ENCODE measurements at places on chromosomes 16 and 17. TPM values are rescaled to one million over a fixed set of nuclear protein-coding genes. Genes with fewer than 3 reads are reported as not detected.

- DNase-seq: peak; percentile 71
These were observed 11.1 kb downstream of the PIMREG start for GRCh38 chr17:6455321-6455705.

DNA sequence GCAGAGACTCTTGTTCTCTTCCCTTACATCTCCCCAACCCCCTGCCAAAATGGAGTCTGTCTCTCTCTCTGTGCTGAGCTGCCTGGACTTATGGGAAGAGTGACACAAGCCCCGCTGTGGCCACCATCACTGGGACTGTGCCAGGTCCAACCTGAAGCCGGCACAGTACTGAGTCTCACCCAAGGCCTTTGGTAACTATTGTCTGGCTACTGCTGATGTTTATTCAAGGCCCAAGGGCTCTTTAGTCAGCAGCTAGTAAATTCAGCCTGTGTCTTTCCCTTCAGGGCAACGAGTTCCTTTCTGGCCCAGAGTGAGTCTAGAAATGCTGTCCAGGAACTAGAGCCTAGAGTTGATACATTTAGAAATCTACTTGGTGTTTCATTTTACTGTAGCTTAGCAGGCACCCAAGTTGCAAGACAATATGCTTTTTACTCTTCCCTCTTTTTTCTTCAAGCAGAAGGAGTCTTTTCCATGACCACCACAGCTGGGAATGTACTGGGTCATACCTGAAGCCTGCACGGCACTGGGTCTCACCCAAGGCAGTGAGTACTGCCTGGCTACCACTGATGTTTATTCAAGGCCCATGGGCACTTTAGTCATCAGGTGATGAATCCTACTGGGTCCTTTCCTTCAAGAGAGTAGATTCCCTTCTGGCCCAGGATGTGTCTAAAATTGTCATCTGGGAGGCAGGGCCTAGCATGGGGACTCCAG lies 17.7 kb downstream of the EFCAB5 start:
- DNase-seq: no peak

- no peak for DNase-seq
These were observed 337.8 kb upstream of the ZFHX3 start for GRCh38 chr16:73385696-73386095.

DNA sequence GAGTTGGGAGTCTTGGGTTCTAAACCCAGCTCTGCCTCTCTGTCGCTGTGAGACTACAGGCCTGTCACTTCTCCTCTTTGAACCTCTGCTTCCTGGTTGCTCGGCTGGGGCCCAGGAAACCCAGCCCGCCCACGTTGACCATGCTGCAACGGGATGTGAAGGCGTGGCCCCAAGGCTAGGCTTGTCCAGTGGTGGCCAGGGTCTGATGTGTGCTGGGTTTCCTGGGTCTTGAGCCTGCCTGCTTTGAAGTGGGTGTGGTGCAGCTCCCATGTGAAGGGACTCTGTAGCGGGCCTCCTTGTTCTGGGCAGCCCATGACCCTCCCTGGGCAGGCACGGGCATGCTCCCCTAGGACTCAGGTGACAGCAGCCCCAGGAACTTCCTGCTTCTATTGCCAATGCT lies 82.3 kb downstream of the SDR42E1 start:
- no peak for DNase-seq

DNA sequence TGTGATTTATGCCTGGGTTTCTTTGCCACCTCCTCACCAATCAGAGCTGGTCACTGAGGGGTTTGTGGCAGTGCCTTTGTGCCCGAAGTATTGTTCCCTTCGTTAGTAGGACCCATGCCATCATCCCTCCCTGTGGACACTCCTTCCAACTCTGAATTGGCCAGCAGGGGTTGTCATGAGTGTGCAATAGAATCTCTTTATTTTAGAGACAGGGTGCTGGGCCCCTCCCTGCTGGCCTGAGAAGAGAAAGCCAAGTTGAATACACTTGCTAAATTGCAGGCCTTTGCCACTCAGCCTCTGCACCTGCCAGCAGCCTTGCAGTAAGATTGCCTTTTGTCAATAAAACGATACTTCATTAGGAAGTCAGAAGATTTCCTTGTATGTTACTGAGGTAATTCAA lies 40.7 kb upstream of the SLC12A3 start:
- no peak for DNase-seq

TMEM101 gene
- total RNA-seq: 26.4 TPM

C17orf113 gene
- total RNA-seq: 3.0 TPM

CA10 gene
- 30.0 TPM for total RNA-seq

Data from spinal cord (tissue), 10 donors.